ENCODE measurements at places on chromosomes 11 and 22.

DNA sequence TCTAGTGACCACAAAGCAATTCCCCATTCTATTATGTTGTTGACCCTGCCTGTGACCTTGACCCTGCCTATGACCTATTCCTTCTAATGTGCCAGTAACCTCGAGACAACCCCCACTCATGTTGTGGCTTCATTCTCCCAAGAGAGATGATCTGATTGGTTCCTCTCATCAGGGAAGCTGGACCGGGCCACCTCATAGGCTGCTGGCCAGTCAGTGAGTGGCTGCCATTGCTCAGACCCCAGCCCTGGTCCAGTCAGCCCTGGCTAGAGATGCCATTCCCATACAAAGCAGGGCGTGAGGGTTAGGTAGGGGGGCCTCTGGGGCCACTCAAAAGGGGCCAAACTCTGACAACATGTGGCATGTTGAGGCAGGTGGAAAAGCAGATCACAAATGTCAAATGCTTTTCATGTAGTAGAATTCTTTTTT lies 11.9 kb downstream of the SLC29A2 start:
- DNase-seq: no peak

DNA sequence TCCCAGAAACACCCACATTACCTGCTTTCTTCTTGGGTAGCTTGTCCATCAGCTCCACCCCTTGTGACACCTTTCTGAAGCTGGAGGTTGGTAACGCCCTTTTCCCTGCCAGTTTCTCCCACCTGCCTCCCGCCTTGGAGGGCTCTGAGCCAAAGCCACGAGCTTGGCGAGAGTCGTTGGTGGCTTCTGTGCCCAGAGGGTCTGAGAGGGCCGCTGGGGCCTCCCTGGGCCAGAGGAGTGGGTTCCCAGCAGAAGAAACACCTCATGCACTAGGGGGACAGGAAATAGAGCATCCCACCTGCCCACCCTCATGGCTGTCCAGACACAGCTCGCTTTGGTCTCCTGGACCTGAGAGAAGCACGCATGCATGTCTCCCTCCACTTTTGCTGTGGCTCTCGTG lies 37.9 kb downstream of the B3GAT1 start:
- DNase-seq: no peak

DNA sequence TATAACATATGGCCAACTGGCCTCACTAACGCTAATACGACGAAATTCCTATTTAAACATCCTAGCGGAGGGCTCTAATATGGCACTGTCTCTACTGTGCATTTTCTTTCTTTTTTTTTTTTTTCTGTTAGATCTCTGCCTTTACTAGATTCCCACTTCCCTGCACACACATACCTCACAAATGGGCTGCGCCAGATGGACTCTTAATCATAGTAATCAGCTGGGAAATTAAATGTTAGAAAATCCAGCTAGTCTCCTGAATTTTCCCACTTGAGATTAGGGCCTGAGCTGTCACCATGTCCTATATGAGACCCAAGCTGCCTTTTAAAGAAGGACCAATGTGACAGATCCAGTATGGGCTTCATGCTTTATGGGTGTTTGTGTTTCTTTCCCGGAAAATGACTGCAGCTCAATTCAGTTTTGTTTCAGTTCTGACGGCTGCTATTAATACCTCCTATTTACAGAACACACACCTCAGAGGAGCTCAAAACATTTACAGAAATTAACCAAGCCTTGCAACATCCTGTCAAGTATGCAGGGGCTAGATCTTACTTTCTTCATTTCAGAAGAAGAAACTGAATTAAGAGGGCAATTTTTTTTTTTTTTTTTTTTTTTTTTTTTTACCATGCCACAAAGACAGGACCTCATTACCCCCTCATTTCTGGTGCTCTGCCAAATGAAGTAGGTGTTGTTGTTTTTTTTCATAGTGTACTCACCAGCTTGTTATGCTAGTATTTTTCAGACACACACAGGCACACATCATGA lies 49.8 kb upstream of the BLID start:
- no peak for DNase-seq

DNA sequence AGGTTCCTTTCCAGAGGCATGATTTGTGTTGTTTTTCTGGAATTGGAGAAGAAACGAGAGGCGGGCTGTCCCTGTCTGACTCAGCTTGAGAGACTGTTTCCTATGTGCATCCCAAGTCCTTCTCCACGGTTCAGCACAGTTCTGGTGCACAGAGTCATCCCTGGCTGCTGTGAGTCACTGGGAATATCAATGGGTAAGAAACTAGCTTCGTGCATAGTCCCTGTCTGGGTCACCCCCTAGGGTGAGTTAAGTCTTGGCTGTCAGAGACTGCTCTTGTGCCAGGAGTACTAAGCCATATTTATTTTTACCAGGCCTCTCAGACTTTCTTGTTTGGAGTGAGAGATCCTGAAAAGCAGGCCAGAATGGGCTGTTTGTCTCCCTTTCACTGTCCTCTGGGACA lies 2.4 kb upstream of the LRP4 start:
- DNase-seq: peak; percentile 93

DNA sequence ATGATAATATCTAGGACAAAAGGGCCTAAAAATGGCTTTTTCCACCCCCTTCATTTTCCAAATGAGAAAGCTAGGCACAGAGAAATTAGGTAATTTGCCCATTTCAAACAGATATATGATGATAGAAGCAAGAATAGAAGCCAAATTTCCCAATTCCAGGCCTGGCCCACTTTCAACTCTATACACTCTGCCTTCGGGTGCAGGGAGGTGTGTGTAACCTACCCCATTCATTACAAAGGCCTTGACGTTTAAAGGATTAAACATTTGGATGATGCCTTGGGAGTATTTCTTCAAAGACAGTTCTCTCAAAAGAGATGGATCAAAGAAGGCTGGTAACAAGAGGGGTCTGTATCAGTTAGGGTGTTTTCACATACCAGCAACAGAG lies 134.1 kb downstream of the CCDC34 start:
- no peak for DNase-seq

- no peak for DNase-seq
Measured at GRCh38 chr22:41902932-41903421, 11.9 kb downstream of the SHISA8 start.

- peak; percentile 13 for DNase-seq
Measured at GRCh38 chr11:115548878-115549528, 44.8 kb upstream of the CADM1 start.

DNA sequence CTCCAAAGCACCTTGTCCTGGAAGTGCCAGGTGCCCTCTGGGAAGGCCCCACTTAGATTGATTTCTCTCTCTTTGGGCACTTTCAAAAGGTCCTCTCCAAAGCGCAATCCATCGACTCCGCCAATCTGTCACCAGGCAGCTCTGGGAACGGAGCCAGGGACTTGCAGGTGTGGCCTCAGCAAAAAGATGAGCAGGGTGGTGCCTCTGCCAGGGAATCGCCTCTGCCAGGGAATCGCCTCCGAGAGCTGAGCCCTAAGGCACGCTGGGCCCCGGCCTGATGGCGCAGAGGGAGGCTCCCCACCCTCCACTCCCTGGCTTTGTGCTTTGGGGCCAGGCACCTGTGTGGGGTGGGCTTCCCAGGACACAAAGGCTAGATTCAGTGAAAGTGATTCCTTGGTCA lies 1391.3 kb downstream of the TBC1D22A start:
- no peak for DNase-seq

GRCh38 chr11:93939084-93939760 lies 81.9 kb upstream of the HEPHL1 start:
- no peak for DNase-seq

DNA sequence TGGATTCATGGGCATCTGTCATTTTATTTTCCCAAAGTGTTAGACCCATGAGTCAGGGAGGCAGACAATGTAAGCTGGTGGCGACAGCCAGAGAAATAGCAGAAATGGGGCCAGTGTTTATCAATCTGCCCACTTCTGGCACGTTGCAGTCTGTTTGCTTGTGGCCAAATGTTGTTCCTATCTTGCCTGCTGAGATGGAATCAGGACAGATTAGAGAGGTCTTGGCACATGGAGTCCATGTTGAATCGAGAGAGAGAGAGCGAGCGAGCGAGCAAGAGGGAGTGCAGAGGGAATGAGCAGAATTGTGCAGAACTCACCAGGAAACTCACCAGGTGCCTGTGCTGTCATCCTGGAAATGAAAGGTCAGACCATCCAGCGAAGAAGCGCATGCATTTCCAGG lies 21.9 kb upstream of the PARVG start:
- no peak for DNase-seq

DNA sequence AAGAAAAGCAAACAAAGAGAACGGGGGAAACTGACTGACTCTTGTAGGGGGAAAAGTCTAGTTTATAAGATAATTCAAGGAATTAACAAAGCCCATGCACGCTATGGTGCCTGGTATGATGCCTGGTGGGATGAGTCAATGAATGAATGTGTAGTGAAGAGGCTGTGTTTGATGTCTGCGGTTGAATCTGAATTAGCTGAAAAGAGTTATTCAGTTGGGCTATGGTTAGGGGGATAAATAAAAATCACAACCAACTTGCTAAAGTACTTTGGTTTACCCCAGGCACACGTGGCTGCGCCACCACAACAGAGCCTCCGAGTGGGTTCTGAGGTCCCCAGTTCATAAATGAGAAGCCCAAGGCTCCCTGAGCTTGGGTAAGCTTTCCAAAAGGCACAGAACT lies 369.3 kb upstream of the SYN3 start:
- DNase-seq: no peak

DNA sequence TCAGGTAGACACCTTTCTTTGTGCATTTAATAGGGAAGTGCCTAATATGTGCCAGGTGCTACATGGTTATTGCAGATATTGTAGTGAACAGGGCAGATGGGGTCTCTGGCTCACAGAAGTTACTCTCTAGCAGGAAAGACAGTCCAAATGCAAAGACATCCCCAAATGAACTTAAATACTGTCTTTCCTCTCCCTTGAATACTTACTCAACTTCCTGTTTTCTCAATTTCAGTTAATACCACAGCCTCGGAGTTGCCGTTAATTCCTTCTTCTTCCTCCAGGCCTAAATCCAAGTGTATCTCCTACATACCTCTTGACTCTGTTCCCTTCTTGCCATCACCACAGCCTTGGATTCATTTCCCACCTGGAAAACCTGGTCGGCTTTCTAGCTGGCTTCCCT lies 134.3 kb upstream of the SESN3 start:
- no peak for DNase-seq

- DNase-seq: no peak
Measured at GRCh38 chr22:28002863-28003565, 84.0 kb upstream of the PITPNB start.

- DNase-seq: peak; percentile 53
Measured at GRCh38 chr11:112784323-112785073, 176.7 kb upstream of the NCAM1 start.

- DNase-seq: no peak
Measured at GRCh38 chr11:69566001-69566400, 75.0 kb upstream of the CCND1 start.

GRCh38 chr22:37032535-37033460 lies 13.3 kb downstream of the MPST start:
- DNase-seq: peak; percentile 88

GRCh38 chr11:16454289-16454863 lies 98.0 kb upstream of the SOX6 start:
- DNase-seq: no peak

DNA sequence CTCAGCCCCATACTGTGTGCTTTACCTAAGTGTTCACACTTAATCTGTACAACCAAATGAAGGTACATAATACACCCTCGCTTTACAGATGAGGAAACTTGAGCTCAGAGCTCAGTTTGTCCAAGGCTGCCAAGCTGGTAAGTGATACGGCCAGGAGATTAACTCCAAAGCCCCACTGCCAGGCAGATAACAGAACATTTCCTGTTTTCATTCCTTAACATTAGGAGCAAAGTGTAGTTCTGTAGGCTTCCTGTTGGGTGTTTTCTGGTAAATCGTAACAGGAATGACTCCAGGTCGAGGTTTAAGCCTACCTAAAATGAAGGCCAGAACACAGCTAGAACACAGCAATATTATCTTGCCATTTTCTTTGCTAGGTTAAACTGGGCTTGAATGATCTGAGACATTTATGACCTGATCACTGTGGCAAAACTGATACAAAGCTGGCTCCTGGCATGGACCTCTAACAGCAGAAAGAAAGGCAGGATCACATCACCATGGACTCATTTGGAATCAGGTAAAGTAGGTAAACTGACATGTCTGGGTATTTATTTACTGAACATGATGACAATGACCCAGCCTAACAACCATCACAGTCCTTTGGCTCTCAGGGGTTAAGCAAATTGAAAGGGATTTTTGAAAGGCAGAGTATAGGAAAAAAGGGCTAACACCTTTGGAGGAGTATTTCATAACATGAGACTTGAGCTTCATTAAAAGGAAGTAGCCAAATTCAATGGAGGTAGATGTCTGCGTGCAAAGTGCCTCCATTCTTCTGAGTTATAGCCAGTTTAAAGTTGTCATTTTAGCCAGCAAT lies 3.9 kb upstream of the NUP50 start:
- DNase-seq: peak; percentile 24

- DNase-seq: peak; percentile 37
Measured at GRCh38 chr22:32413719-32414118, 1.7 kb upstream of the RTCB start.

DNA sequence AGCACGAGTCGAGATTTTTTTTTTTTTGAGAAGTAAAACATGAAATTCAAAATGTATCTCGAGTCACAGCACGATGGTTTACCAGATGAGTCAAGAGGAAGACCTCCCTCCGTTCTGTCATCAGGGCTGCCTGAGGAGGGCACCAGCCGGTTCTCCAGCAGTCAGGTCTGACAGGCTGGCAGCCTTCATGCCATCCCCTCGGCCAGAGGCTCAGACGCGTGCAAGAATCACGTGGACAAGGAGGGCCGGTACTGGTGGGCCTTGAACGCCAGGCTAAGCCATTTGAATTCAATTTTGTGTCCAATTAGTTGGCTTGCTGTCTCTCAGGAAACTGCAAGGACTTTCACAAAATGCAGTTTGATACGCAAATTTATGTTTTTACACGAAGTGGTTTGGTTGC lies 1412.2 kb downstream of the BRD1 start:
- DNase-seq: no peak

GRCh38 chr11:33445761-33446161 lies 188.6 kb downstream of the HIPK3 start:
- no peak for DNase-seq

- DNase-seq: peak; percentile 76
Measured at GRCh38 chr11:12800032-12800671, 125.9 kb downstream of the TEAD1 start.

DNA sequence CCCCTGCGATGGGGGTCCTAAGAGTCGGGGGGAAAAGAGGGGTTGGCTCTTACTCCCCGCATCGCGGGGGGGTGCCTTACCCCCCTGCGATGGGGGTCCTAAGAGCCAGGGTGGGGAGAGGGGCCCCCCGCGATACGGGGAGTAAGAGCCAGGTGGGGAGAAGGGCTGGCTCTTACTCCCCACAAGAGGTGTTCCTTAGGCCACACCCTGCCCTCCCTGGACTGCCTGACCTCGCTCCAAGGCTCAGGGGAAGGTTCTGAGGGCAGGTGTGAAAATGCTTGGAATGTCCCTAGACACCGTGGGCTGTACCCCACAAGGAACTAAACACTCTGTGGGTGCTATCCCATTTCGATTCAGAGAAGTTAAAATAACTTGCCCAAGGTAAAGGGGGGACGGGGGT lies 7.8 kb downstream of the UNC93B1 start:
- no peak for DNase-seq

Measured in Caki2 (cell line).